Activated naive CD8-positive, alpha-beta T cell treated with anti-CD3 and anti-CD28 coated beads, Interleukin-2, amount 10 ng/mL, durations not matched to agents 7 days and 5 days (primary cell): ENCODE measurements at places on chromosomes 12 and 14. TPM values are rescaled to one million over a fixed set of nuclear protein-coding genes. Genes with fewer than 3 reads are reported as not detected.

C12orf56 gene
- total RNA-seq = not detected

SYCP3 gene
- total RNA-seq = 1.1 TPM

CLEC4D gene
- not detected for total RNA-seq

TCL1B gene
- not detected for total RNA-seq

MIA2 gene
- 24.4 TPM for total RNA-seq

ADSS1 gene
- total RNA-seq = 2.4 TPM

AJUBA gene
- total RNA-seq = 1.3 TPM

FLRT2 gene
- not detected for total RNA-seq

MTERF2 gene
- 6.8 TPM for total RNA-seq

OR4E2 gene
- not detected for total RNA-seq
